ENCODE measurements at places on chromosomes 11 and 22.

GRCh38 chr11:74739546-74740270 lies 8.5 kb upstream of the CHRDL2 start:
- DNase-seq, result no peak

- DNase-seq, result no peak
These were observed 21.7 kb downstream of the TIMP3 start for GRCh38 chr22:32823024-32823730.

DNA sequence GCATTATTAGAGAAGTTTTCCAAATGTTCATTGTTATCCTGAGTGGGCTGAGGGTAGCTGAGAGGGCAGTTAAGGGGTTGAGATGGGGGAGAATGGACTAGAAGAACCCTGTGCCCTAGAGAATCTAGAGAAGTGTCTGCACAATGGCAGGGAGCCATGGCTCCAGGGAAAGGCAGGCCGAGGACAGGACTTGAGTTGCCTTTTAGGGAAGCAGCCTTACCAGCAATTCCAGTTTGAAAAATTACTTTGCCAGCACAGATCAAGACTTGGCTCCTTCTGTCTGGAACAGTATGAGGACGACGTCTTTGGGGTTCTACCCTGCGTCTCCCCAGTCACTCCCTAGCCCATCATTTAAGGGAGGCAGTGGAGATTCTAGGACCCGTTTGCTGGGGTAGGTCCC lies 25.7 kb upstream of the MICAL3 start:
- DNase-seq, result no peak

GRCh38 chr22:25564979-25565677 lies 653 bp downstream of the GRK3 start:
- DNase-seq, result no peak

DNA sequence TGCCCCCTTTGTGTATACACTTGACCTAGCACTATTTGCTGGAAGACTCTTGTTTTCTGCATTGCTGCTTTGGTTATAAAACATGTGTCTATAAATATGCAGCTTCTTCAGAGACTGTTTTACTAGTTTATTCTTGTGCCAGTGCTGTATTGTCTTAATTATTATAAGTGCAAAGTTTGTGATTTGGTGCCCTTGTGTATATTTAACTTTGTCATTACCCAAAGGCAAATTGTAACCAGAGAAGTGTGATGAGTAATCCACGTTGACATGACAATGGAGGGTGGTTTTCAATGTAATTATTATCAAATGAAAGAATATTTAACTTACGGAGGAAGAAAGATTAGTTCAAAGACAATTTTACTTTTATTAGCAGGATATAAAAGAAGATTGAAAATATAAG lies 75.0 kb upstream of the PRODH start:
- no peak for DNase-seq

DNA sequence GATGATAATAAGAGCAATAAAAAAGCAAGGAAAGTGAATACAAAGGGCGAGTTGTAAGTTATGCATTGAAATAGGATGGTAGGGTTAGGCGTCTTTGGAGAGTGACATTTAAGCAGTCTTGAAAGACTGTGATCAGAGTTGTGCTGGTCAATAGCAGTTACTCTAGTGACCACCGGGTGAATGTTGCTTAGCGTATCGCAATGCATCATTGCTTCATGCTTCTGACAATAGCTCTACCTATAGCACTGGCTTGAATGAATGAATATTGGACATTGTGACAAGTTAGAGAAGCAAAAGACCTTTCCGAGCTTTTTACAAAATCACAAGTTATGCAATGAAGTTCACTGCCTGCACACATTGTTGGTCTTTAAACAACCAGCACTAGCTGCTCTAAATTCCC lies 7.7 kb upstream of the OR8B12 start:
- DNase-seq, result no peak

- peak; percentile 13 for DNase-seq
These were observed 33.4 kb downstream of the FDX1 start for GRCh38 chr11:110463153-110463552.

GRCh38 chr22:46084943-46085827 lies 65.1 kb upstream of the PPARA start:
- no peak for DNase-seq

- no peak for DNase-seq
These were observed 32.7 kb downstream of the TBC1D22A start for GRCh38 chr22:46795140-46795539.

GRCh38 chr22:21450320-21450831 lies 16.8 kb upstream of the TMEM191C start:
- no peak for DNase-seq

GRCh38 chr22:40595497-40596234 lies 40.9 kb downstream of the MRTFA start:
- no peak for DNase-seq

DNA sequence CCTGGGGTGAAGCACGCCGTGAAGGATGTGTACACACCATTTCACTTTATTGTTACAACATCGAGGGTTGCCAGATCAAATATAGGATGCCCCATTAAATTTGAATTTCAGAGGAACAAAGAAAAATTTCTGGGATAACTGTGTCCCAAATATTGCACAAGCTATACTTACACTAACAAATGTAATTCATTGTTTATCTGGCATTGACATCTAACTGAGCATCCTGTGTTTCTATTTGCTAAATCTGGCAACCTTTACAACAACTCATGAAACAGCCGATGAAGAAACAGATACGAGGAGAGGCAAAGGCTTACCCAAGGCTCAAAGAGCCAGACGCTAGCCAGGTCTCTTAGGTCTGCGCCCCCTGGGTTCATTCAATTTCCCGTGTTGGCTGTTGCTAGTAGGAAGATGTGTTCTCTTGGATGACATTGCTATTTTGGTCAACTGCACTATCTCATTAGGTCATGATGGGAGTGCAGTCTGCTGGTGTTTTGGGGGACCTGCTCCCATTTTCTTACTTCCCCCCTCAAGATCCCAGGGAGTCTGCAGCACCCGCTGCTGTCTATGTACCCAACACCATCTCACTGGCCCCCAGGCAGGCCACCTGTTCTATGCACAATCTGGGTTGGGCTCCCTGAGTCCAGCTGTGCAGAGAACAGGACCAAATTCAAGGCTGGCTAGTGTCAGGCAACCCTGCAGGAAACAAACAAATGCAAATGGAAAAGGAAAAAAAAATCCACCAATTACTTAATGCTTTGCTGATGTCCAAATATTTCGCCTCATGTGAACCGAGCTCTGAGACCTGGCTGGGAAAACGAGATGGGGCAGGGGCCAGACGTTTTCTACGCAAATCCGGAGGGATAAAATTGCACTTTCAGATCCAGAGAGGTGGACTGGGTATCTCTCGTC lies 560.9 kb downstream of the MIAT start:
- DNase-seq, result no peak

- DNase-seq, result no peak
These were observed 24.6 kb downstream of the MRGPRD start for GRCh38 chr11:68956142-68956541.

DNA sequence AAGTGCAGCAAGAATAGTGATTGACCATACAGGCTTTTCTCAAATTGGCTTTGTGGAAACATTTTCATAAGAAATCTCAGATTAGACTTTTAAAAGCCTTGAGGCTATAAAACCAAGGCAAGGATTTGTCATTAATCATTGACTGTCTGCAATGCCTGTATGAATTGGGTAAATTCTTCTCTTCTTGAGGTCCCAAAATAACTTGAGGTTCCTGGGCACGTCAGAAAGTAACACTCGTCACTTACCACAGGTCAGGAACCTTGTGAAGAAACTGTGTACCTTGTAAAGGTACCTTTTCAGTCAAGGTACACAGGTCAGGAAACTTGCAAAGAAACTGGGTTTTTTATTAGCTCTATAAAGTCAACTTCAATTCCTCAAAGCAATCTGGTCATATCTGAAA lies 43.3 kb upstream of the SORL1 start:
- DNase-seq, result no peak

GRCh38 chr11:109123816-109124787 lies 297.9 kb upstream of the C11orf87 start:
- DNase-seq, result no peak
